ENCODE measurements at places on chromosomes 5 and 9.

DNA sequence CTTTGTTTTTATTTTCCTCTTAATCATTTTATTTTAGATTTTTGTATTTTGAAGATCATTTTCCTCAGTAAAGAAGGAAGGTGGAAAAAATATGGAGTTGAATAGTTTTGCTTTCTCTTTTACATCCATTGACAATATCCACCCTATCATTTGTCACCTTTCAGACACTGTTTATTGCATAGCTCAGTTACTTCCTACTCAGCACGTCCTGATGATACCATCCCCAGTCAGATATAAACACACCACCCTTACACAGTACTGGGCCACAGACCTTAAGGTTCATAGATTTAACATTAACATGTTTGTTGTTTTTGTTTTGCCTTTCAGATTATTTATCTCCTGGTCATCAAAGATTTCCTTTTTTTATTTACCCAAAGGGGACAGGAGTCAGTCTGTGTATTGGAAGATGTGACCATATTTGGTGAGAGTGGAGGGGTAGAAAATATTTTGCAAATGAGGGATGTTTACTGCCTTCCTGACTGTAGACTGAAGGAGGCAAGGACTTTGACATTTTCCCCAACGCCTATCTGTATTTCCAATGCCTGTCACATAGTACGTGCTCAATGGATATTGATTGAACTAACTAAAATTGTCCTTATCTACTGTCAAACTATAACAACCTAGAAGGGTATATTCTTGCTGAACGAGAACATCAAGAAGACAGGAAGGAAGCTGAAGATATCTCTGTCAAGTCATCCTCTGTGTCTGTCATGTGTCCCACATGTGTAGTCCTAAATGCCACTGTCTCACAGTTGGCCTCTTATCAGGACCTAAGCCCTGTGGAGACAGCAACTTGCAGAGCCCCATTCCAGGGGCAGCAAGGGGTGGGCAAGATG is 15.6 kb downstream of the STX17 start:
- no peak for DNase-seq

DNA sequence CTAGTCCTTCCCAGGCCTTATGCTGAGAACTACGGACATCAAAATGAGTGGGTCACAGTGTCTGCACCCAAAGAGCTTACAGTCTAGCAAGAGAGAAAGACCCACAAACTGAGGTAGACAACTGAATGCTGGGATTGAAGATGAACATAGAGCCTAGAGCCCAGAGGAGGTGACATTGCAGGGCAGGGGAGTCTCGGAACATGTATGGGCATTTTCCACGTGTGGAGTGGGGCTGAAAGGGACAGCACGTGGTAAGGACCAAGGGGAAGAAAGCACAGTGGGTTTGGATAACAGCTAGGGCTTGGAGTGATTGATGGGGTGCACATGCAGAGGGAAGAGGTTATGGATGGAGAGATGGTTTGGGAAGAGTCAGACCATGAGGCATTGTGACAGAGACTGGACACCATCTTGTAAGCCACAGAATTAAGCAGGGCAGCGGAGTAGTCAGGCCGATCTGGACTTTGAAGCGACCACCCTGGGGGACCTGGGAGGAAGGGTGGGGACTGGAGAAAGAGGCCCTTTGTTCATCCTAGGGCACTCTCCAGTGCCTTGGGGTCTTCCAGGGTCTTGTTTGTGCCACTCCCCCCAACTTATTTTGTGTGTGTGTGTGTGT is 47.5 kb upstream of the SH3PXD2B start:
- DNase-seq, result no peak

GRCh38 chr5:119896826-119897536 is 267.6 kb downstream of the FAM170A start:
- no peak for DNase-seq

DNA sequence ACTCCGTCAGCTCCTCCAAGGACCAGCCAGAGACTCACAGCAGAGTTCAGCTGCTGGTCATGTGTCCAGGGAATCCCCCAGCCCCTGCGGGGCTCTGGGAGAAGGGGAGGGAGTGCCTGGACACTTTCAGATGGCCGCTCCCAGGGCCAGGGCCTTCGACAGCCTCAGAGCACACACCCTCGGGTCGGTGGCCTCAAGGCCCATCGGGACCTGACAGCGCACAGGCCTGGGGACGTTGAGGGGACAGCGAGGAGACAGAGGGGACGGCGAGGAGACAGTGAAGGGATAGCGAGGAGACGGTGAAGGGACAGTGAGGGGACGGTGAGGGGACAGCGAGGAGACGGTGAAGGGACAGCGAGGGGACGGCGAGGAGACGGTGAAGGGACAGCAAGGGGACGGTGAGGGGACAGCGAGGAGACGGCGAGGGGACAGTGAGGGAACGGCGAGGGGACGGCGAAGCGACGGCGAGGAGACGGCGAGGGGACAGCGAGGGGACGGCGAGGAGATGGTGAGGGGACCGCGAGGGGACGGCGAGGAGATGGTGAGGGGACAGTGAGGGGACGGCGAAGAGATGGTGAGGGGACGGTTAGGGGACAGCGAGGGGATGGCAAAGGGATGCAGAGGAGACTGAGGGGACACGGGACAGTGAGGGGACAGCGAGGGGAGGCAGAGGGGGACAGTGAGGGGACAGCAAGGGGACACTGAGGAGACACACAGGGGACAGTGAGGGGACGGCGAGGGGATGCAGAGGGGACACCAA is 47.3 kb downstream of the SLC12A7 start:
- no peak for DNase-seq

DNA sequence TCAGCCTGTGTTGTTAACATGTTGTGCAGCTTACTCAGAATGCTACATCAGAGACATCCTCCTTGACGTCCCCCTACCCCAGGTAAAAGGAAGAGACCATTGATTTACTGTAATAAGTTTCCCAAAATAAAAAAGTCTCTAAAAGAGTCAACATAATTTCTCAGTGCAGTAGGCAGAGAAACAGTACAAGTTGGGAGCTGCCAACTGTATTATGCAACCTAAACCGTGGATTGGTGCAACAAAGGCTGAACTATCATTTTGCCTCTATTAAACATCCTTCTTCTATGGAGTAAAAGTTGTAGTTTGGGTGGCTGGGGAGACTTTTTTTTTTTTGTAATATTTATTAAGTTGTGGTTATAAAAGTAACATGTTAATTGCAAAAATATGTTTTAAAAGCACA is 208.0 kb downstream of the NR3C1 start:
- DNase-seq, result no peak

Measured in activated CD4-positive, alpha-beta T cell treated with anti-CD3 and anti-CD28 coated beads, Interleukin-2, amount 10 ng/mL, durations not matched to agents 7 days and 5 days (primary cell).